ENCODE measurements at places on chromosomes 7 and 10. TPM values are rescaled to one million over a fixed set of nuclear protein-coding genes. Genes with fewer than 3 reads are reported as not detected.

NUTM2D gene
- 1.1 TPM for total RNA-seq

GSTO2 gene
- 9.6 TPM for total RNA-seq

- no peak for DNase-seq
These were observed 12.3 kb upstream of the CYTH3 start for GRCh38 chr7:6284461-6285360.

- DNase-seq: no peak
These were observed 952.0 kb upstream of the C7orf33 start for GRCh38 chr7:147638566-147638965.

- no peak for DNase-seq
These were observed 4.4 kb upstream of the STEAP4 start for GRCh38 chr7:88310956-88311674.

DNA sequence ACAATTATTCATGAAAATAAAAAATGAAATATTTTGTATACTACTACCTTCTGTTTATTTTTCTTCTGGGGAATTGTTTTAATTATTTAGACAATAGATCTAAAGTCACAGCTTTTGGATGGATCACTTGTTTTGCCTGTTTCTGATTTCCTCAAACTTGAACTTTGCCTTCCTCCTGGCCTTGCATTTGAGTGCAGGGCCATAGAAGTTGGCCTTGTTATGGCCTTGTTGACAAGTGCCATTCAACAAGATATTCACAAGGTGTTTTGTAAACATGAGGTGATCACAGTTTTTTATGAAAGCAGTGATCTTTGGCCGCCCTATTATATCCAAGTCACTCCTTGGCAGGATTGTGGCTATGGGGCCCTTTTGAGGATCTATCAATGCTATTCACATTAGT lies 4.6 kb downstream of the ZNF22 start:
- no peak for DNase-seq

C7orf57 gene
- total RNA-seq: 0.57 TPM

CLRN3 gene
- not detected for total RNA-seq

- no peak for DNase-seq
These were observed 36.6 kb downstream of the INSYN2A start for GRCh38 chr10:127159648-127160245.

GRCh38 chr7:38736138-38736537 lies 105.0 kb upstream of the AMPH start:
- DNase-seq: no peak

GRCh38 chr7:24703296-24703695 lies 54.0 kb downstream of the GSDME start:
- no peak for DNase-seq

DNA sequence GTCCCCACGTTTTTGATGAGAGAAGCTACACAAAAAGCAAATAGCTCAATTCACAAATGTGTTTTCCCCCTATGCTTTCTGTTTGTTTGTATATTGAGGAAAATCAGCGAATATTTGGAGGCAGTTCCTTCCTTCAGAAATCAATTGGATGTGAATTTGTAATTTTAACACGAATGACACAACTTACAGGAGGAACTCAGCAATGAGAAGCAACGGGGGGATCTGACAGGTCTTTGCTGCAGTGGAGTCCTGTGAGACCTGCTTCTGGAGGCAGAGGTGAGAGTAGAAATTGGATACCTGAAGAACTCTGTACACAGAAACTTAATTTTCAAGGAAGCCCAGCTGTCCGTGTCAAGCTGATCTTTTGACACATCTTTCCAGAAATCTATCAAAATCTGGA lies 370.4 kb downstream of the GFRA1 start:
- no peak for DNase-seq

DNA sequence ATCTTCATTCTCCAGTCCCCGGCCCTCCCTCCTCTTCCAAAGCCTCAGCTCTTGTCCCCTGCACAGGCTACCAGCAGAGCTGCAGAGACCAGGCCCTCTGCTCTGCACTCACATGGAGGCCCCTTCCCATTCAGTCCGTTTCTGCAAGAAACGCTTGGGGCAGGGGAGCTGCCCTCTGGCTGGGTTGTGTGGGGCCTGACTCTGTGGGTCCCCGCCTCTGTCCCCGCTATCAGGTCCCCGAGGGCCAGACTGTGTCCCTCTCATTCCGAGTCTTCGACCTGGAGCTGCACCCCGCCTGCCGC lies 1.5 kb downstream of the PCOLCE start:
- no peak for DNase-seq

IKZF1 gene
- total RNA-seq: 10.9 TPM

MYL7 gene
- total RNA-seq: not detected

DNA sequence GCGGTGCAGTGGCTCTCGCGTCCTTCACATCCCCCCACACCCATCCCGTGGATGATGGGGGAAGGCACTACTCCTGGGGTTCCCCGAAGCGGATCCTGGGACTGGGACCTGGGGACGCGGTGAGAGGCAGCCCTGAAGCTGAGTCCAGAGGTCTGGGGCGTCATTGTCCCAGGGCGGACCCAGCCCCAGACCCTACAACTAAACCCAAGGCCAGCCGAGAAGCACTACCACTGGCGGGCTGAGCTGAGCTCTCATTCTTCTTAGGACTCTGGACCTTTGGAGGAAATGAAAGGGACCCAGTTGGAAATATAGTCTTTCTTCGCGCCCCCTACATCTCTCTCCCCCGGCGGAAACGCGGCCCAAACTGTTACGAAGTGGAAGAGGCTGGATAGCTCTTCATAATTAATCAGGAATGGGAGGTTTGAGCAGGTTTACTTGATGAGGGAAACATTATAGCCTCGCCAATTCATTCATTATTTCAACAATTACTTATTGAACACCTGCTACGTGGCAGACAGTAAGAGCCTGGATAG lies 389 bp upstream of the FBXL15 start:
- no peak for DNase-seq

MRC1 gene
- 0.42 TPM for total RNA-seq

- DNase-seq: no peak
These were observed 150.0 kb downstream of the ZNF33B start for GRCh38 chr10:42488416-42488815.

CTAGE15 gene
- 1.4 TPM for total RNA-seq

CHAT gene
- not detected for total RNA-seq

DNA sequence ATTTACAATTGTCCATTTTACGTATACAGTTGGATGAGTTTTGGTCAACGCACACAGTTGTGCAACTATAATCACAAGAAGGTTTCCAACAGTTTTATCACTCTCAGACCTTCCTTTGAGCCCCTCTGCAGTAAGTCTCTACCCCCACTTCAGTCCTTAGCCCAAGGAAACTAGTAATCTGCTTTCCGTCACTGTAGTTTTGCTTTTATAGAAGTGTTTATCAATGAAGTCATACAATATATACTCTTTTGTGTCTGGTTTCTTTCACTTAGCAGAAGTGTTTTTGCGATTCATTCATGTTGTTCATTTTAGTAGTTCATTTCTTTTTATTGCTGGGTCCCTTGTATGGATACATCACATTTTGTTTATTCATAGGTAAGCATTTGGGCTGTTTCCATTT lies 92.9 kb upstream of the PIP4K2A start:
- no peak for DNase-seq

DNA sequence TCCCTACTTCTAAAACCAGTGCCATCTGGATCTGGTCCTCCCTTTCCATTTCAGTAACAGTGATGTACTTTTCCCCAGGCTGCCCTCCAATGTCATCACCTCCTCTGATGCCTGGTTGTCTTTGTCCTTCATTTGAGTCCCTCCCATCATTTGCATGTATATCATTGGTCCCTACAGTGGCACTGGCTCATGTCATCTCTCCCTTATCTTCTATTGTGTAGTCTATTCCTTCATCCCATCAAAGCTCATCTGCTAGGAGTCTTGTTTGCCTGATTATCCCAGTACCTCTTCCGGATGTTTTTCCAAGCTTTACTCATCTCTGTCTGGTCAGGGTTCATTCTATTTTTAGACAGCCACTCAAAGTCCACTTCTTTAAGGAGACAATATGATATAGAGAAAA lies 292.9 kb upstream of the BMPER start:
- no peak for DNase-seq

GRCh38 chr10:78436706-78437406 lies 403.2 kb downstream of the RPS24 start:
- no peak for DNase-seq

SUGCT gene
- total RNA-seq: 4.4 TPM

TMEM106B gene
- total RNA-seq: 43.3 TPM

SLC26A3 gene
- total RNA-seq: not detected

- DNase-seq: no peak
These were observed 138.7 kb downstream of the GFRA1 start for GRCh38 chr10:116134322-116134721.

DNA sequence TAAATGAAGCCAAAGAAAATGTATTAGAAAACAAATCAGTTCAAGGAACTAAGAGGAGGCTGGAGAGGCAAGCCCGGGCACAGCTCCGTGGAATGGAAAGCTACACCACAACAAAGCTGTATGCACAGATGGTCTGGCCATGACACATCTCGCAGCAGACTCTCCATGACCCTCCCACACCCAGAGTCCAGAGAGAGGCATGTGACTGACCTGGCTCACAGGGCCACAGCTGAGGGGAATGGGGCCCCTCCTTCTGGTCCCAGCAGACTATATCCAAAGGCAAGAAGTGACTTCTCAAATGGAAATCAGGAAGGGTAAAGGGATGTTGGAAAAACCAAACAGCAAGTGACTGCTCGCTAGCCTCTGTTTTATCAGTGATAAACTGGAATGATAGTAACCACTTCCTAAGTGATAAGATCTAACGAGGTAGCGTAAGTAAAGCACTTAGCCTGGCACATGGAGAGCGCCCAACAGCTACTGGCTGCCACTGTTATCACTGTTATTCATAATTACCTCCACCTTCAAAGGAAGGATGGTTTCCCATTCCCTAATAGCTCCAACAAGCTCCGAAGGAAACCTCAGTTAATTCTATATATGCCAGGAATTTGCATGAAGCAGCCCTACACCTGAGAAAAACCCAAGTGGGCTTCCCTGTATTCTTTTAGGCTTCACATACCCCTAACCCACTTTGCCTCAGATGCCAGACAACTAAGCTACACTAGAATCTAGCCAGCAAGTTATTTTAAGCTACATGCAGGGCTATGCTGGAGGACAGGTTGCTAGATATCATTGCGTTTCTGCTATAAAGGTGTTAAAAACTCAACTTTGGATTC lies 8.4 kb downstream of the OSBPL3 start:
- DNase-seq: no peak

- DNase-seq: no peak
These were observed 256.0 kb downstream of the TRIL start for GRCh38 chr7:28702171-28702570.

TAS2R4 gene
- 2.3 TPM for total RNA-seq

PDE1C gene
- 14.5 TPM for total RNA-seq

- no peak for DNase-seq
These were observed 648.4 kb upstream of the LRRTM3 start for GRCh38 chr10:66277481-66277880.

- no peak for DNase-seq
These were observed 14.1 kb downstream of the MICU1 start for GRCh38 chr10:72611783-72612182.

- no peak for DNase-seq
These were observed 212.0 kb downstream of the MAGI2 start for GRCh38 chr7:79241288-79242060.

GRCh38 chr7:128065872-128066271 lies 34.6 kb upstream of the LRRC4 start:
- DNase-seq: no peak

DNA sequence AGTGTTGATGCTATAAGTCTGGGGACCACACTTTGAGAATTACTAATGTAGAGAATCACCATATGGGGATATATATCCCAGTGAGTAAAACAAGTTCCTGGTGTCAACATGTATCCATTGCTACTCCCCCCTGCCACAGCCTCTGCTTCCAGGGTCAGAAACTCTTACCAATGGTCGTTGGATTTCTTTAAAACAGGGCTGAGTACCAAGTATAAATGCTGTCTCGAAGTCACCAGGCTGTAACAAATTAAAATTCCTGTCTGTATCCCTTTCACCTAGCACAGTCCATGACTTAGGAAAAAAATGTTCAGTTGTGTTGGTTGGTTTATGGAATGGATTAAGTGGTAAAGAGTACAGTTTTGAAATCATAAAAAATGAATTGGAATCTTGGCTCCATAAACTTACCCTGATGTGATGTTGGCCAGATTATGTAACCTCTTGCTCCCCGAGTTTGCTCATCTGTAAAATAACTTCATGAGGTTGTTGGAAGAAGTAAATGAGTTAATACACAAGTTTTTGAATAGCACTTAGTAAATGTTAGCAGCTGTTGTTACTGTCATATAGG lies 364.0 kb upstream of the LRGUK start:
- DNase-seq: no peak

TBX20 gene
- not detected for total RNA-seq

- DNase-seq: no peak
These were observed 222.1 kb upstream of the AOAH start for GRCh38 chr7:36946401-36946739.

ANKRD2 gene
- total RNA-seq: not detected

GRCh38 chr10:15796762-15797161 lies 63.5 kb downstream of the MINDY3 start:
- DNase-seq: no peak

MYH16 gene
- 0.76 TPM for total RNA-seq

GRCh38 chr10:60967854-60968484 lies 24.0 kb upstream of the RHOBTB1 start:
- DNase-seq: no peak

VAX1 gene
- total RNA-seq: not detected

- no peak for DNase-seq
These were observed 8.7 kb upstream of the SEM1 start for GRCh38 chr7:96718107-96719003.

- DNase-seq: no peak
These were observed 149.3 kb downstream of the FGFR2 start for GRCh38 chr10:121448766-121449421.

GRCh38 chr10:6778992-6779701 lies 199.1 kb upstream of the PRKCQ start:
- DNase-seq: no peak

DNA sequence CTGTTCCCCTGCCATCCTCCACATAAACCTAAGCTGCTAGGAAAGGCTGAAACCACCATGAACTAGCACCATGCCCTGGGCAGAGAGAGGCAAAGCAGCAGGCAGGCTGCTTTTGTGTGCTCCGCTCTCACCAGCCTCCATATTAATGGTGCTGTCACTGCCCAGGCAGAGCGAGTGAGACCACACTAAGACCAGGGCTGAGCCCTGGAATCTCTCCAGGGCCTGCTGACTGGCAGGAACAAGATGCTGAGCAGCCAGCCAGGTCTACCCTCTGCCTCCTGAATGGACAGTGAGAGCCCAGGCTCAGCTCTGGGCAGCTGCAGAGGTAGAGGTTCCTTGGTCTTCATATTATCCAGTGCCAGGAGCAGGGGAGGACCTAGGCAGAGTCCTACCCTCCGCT lies 1.6 kb upstream of the CRHR2 start:
- no peak for DNase-seq

- DNase-seq: no peak
These were observed 22.8 kb downstream of the PWWP2B start for GRCh38 chr10:132419538-132420468.

GRCh38 chr10:95333997-95334804 lies 43.4 kb upstream of the PDLIM1 start:
- DNase-seq: peak; percentile 19
